ENCODE measurements at places on chromosomes 5 and 9.

GRCh38 chr5:136174021-136174659 is 18.8 kb downstream of the SMIM32 start:
- no peak for DNase-seq

GRCh38 chr9:126550891-126551351 is 62.8 kb upstream of the LMX1B start:
- DNase-seq: no peak

DNA sequence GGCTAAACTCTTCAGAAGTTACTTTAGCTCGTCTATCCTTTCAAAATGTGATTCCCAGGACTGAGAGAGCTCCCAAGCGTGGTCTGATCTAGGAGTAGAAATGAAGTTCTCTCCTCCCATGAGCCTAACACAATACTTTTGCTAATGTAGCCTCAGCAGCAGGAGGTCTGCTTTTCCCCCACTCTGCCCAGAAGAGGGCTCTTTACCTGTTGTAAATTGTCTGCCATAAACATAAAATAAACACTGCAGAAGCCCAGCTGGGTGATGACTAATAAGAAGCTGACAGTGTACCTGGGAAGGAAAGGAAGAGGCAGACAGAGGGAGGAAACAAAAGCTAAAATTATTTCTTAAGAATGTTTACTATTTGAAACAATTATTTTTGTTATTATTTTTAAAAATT is 15.4 kb downstream of the SLC36A3 start:
- no peak for DNase-seq

- DNase-seq: no peak
These were observed 5.8 kb downstream of the ITK start for GRCh38 chr5:157186309-157187045.

DNA sequence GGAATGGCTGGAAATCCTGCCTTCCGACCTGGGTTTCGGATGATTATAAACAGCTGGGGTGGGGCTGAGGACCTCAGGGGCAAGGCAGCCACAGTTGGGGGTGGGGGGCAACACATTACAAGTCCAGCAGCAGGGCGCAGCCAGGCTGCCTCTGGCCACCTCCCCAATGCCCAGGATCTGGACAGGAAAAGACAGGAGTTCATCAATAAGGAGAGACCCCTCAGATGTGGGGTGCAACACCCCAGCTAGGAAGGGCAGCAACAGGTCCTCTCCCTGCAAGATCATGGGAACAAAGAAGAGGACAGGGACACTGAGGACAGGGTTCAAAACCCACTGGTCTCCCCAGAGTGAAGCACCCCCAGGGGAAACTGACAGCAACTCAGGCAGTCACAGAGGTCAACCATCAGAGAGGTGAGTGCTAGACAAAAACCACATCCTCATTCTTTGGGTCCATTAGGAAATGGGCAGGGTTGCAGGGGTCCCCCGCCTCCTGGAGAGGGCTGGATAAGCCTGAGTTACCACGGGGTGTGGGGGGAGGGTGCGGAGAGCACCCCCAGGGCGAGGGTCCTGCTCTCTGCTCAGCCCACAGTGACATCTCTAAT is 33.5 kb downstream of the SEMA4D start:
- DNase-seq: no peak

Data from effector memory CD4-positive, alpha-beta T cell (primary cell).